ENCODE measurements at places on chromosomes 4 and X.

GRCh38 chr4:155878611-155879010, 12.5 kb upstream of the ASIC5 start:
- DNase-seq = no peak

DNA sequence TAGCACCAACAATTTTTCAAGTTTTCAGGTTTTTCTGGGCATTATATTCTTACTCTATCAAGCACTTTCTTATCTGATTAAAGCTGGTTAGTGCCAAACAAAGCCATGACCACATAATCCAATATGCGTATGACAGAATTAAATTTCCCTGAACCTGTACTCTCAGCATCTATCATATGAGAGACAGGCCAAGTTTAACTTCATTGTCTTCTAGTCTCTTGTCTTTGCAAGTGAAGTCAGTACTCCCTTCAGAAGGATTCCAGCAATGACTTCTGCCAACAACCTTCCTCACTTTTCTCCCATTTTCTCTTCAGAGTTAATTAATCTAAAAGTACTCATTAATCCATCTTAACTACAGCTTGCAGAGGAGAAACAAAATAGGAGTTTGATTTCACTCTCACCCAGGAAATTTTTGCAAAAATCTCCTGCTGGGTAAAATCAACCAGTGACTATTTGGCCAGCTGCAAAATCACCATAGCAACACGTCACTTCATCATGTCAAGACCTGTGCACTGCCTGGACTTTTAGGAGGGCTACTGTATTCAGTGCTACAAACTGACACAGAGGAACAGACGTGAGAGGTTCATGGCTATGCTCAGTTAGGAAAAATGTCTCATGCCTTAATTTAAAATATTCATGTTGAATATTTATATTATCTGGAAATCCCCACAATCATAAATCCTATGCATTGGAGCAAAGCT, 208.4 kb downstream of the ANTXR2 start:
- DNase-seq = no peak

DNA sequence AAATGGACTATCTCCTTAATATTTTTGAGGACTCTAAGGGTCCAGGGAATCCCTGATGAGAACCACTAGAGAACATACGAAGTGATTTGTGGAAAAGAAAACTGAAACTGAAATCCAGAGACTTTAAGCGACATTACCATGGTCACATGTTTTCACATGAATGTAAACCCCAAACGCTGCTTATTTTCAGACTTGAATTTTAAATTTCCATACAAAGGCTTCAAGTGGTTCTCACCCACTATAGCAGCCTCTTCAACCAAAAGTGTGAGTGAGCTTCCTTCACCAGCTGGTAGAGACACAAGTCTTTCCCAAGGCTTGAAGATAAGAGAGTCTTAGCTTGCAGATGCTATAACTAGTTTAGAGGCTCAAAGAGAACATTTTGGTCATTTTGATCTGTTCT, 232.7 kb downstream of the MGST2 start:
- no peak for DNase-seq

GRCh38 chrX:40167850-40168479, 70.2 kb upstream of the BCOR start:
- DNase-seq = no peak
